ENCODE measurements at places on chromosomes 13 and 19.

- peak overlapping the region; percentile 88 for H3K27ac ChIP-seq
- peaks cover 16% of the 10 kb centered on the region for H3K4me1 ChIP-seq
- peak overlapping the region; percentile 66 for H3K4me3 ChIP-seq
- H3K27me3 ChIP-seq, result no peaks in the 10 kb centered on the region
These were observed 1.1 kb downstream of the PPP6R1 start for GRCh38 chr19:55257461-55258420.

DNA sequence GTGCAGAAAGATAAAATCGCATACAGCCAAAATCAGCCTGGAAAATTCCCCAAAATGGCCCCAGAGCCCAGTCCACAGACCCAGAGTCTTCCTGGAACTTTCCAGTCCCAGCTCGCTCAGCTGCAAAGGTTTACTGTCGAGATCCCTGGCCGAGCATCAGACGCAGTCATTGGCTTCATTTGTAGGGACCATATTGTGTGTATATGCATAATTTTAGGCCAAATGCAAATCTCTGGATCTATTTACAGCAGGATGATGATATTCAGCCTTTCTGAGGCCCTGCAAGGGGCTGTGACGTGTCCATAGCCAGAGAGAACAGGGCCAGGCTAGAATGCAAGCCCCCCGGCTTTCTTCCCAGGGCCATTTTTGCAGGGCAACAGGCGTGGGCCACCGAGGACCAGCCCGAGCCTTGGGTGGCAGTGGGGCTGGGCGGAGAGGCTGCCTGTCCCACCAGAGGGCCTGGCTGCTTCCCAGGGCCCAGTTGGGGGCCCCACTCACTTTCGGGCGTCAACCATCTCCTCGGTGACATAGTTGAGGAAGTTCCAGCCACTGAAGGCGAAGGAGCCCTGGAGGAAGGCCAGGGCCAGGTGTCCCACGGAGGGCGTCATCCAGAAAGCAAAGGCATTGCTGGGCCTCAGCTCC, 13.7 kb downstream of the SLC7A10 start:
- H3K27me3 ChIP-seq, result no peaks in the 10 kb centered on the region
- H3K4me1 ChIP-seq, result no peaks in the 10 kb centered on the region
- DNase-seq, result no peak
- no peaks in the 10 kb centered on the region for H3K36me3 ChIP-seq

DNA sequence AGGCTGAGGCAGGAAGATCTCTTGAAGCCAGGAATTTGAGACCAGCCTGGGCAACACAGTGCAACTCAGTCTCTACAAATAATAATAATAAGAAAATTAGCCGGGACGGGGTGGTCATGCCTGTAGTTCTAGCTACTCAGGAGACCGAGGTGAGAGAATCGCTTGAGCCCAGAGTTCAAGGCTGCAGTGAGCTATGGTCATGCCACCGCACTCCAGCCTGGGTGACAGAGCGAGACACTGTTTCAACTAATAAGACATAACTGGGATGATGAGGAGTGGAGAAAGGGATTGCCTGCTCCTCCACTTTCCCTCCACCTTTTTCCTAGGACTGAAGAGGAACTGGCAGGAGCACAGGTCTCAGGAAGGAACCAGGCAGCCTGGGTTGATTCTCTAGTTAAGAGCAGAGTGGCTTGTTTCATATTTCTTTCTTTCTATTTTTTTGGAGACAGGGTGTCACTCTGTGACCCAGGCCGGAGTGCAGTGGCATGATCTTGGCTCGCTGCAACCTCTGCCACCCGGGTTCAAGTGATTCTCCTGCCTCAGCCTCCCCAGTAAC, 4.6 kb upstream of the GPI start:
- no peaks in the 10 kb centered on the region for H3K36me3 ChIP-seq
- H3K4me3 ChIP-seq, result no peak overlapping the region
- no peaks in the 10 kb centered on the region for H3K27me3 ChIP-seq
- peak overlapping the region; percentile 57 for H3K27ac ChIP-seq
- no peak for DNase-seq

DNA sequence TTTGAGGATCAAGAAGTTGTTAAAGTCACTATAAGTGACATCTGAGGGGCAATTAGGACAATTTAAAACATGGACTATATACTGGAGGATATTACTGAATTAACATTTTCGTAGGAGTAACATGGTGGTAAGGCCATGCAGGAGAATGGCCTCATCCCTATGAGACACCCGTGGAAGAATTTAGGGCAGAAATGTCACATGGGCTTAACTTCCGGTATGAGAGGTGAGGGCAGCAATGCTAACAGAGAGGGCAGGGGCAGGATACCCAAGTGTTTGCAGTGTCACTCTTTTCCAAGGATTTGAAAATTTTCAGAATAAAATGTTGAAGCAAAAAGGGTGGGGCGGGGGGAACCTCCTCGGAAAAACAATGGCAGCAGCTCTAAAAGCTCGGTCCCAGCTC, 23.6 kb downstream of the RANBP3 start:
- H3K36me3 ChIP-seq, result peaks cover 6% of the 10 kb centered on the region
- no peak overlapping the region for H3K4me3 ChIP-seq
- no peak for DNase-seq
- H3K27ac ChIP-seq, result no peak overlapping the region

DNA sequence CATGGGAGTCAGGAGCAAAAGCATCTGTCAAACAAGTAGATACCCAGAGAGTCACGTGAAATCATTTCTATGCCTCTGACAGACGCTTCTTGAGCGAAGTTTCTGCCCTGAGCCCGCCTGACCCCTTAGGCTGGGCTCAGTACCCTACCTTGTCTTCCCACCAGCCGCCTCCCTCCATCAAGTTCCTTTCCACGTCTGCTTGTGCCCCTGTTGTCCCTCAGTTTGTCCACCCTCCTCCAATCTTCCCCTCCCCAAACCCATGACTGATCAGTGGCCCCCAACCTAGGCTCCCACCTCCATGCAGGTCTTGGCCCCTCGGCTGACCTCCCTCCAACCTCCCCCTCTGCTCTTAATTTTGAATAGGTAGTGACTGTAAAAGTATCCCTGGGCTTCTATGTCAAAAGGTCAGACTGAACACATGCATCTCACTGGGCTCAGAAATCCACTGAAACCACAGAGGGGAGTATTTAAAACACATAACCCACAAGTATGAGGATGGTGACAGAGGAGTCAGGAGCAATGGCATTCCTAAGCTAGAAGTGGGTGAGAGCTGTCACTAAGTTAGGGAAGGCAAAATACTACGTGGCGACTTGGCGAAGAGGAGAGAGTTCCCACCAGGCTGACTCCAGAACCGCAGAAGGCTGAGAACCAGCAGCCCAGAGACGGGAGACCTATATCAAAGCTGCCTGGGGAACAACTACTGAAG, 1.7 kb upstream of the ZNF446 start:
- peaks cover 11% of the 10 kb centered on the region for H3K36me3 ChIP-seq
- peaks cover 5% of the 10 kb centered on the region for H3K4me1 ChIP-seq
- H3K27ac ChIP-seq, result peak overlapping the region; percentile 61
- no peak for DNase-seq

DNA sequence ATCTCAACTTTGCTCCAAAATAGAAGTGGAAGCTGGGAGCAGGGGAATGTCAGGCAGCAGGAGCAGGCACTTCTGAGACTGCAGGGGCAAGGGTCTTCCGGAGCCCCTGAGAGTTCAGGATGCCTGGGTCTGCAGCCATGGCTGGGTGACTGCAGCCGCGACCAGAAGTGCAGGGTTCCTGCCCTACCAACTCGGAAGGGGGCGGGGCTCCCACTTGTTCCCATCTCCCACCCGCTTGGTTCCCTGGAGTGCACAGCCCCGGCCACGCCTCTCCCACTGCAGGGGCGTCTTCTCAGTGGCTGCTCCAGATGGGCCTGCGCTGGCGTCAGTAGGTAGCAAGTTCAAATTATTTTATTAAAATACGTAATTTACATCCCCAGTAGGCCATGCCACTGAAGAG, 1631.7 kb downstream of the OLFM4 start:
- no peak for DNase-seq
- no peak overlapping the region for H3K4me3 ChIP-seq
- H3K27me3 ChIP-seq, result no peaks in the 10 kb centered on the region
- H3K36me3 ChIP-seq, result no peaks in the 10 kb centered on the region
- H3K27ac ChIP-seq, result no peak overlapping the region
- H3K4me1 ChIP-seq, result no peaks in the 10 kb centered on the region

- no peak overlapping the region for H3K27ac ChIP-seq
- no peaks in the 10 kb centered on the region for H3K27me3 ChIP-seq
- no peaks in the 10 kb centered on the region for H3K36me3 ChIP-seq
- no peaks in the 10 kb centered on the region for H3K4me1 ChIP-seq
These were observed 171.9 kb downstream of the KLF5 start for GRCh38 chr13:73230716-73231115.

DNA sequence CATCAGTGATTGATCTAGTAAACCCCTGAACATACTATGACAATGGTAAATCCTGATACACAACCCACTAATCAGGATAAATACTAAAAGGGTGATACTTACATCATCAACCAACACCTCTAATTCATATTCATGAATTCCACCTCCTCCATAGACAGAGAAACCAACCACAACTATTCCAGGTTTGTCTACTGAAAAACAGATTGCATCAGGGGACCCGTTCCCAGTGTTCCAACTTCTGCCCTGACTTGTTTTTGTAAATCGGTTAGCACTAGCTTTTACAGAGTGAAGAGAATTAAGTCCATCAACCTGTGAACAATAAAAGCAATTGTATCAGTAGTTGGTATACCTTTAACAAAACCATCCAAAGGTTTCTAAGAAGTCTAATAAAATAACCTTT, 149.2 kb downstream of the MYCBP2 start:
- DNase-seq, result no peak
- H3K27ac ChIP-seq, result no peak overlapping the region
- peaks cover 83% of the 10 kb centered on the region for H3K36me3 ChIP-seq
- H3K27me3 ChIP-seq, result no peaks in the 10 kb centered on the region
- no peaks in the 10 kb centered on the region for H3K4me1 ChIP-seq
- H3K4me3 ChIP-seq, result no peak overlapping the region

- no peaks in the 10 kb centered on the region for H3K4me1 ChIP-seq
- no peaks in the 10 kb centered on the region for H3K36me3 ChIP-seq
- H3K27ac ChIP-seq, result no peak overlapping the region
- H3K4me3 ChIP-seq, result no peak overlapping the region
- no peaks in the 10 kb centered on the region for H3K27me3 ChIP-seq
These were observed 2213.9 kb upstream of the PCDH20 start for GRCh38 chr13:63629591-63629990.

DNA sequence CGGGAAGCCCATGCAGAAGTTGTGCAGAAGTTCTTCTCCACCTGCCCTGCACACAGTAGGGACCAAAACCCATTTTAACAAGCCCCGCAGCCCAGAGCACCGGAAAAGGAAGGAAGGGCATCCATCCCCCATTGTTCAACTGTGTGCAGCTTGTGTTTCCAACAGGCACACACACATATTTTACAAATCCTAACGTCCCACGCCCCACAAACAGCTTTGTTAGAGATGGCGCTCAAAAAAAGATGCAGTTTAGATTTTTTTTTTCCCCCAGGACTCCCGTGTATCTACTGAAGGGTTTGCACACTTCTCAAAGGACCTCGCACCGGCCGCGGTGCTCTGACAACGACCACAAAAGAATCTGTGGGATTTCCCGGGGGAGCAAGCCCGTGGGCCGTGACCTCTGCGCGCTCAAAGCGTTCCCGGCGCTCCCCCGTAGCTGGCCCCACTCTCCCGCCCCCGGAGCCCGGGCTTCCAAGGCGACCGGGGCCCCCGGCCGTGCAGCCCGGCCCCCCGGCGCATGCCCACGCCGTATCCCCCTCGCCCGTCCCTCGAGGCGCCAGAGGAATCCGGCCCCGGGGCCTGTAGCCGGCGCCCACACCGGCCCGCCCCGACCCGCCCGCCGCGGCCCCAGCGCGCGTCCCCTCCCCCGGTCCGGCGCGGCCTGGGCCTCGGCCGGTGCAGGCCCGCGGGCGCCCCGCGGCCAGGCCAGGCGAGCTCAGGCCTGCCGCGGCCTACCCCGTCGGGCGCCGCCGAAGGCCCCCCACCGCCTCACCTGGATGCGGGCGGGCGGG, 523 bp downstream of the ELAVL1 start:
- H3K27ac ChIP-seq, result peak overlapping the region; percentile 56
- peak overlapping the region; percentile 76 for H3K4me3 ChIP-seq
- peaks cover 8% of the 10 kb centered on the region for H3K36me3 ChIP-seq
- H3K4me1 ChIP-seq, result peaks cover 6% of the 10 kb centered on the region
- DNase-seq, result no peak

- H3K36me3 ChIP-seq, result peaks cover 42% of the 10 kb centered on the region
- H3K4me1 ChIP-seq, result no peaks in the 10 kb centered on the region
These were observed 52.0 kb downstream of the SLC7A1 start for GRCh38 chr13:29543230-29544215.

GRCh38 chr19:24052811-24053210, 34.2 kb upstream of the ZNF254 start:
- H3K36me3 ChIP-seq, result peaks cover 42% of the 10 kb centered on the region
- DNase-seq, result no peak
- no peaks in the 10 kb centered on the region for H3K27me3 ChIP-seq
- H3K4me3 ChIP-seq, result no peak overlapping the region
- H3K4me1 ChIP-seq, result peaks cover 12% of the 10 kb centered on the region
- peak overlapping the region; percentile 77 for H3K27ac ChIP-seq

DNA sequence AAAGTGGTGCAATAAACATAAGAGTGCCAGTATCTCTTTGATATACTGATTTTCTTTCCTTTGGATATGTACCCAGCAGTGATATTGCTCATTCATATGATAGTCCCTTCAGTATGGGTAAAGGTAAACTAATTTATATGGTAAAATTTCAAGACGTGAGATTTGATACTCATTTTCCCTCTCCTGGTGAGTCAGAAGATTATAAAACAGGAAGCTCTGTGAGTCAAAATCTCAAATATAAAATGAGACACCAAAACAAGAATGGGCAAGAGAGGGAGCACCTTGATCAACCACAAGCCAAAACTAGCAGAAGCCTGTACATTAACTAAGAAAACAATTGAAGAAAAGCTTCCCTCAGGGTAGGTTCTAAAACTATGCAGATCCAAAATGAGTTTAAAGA, 216.3 kb downstream of the SLITRK6 start:
- peaks cover under 1% of the 10 kb centered on the region for H3K36me3 ChIP-seq
- no peak overlapping the region for H3K4me3 ChIP-seq
- H3K4me1 ChIP-seq, result peaks cover 40% of the 10 kb centered on the region
- peak overlapping the region; percentile 99 for H3K27ac ChIP-seq
- H3K27me3 ChIP-seq, result no peaks in the 10 kb centered on the region

DNA sequence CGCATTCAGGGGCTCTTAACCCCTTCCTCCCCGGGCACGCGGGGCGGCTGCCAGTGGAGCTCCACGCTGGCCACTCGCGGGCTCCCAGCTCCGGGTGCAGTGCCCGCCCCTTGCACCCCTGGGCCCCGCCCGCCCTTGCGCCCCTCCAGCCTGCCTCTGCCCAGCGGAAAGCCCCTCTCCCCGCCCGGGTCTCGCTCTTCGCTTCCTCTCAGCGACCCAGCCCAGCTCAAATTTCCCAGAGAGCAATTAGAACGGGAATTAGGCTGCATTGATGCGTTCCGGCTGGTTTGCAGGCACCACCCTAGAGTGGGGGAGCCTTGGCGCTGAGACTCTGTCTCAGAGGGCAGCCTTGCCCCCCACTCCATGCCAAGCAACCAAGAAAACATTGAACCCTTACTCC, 1.8 kb upstream of the GSX1 start:
- DNase-seq, result no peak
- no peaks in the 10 kb centered on the region for H3K4me1 ChIP-seq
- H3K27ac ChIP-seq, result no peak overlapping the region
- H3K4me3 ChIP-seq, result no peak overlapping the region
